ENCODE measurements at places on chromosomes 16 and 17.
A peak's percentile ranks its signal among the peaks of the same experiment; 100 is the strongest.

GRCh38 chr16:72427783-72428331 lies 255.9 kb upstream of the PMFBP1 start:
- H3K4me1 ChIP-seq = no peaks in the 10 kb centered on the region
- no peaks in the 10 kb centered on the region for H3K36me3 ChIP-seq
- no peak overlapping the region for H3K27ac ChIP-seq
- DNase-seq = no peak

- no peak overlapping the region for H3K27ac ChIP-seq
- no peaks in the 10 kb centered on the region for H3K27me3 ChIP-seq
- H3K4me1 ChIP-seq = peaks cover 6% of the 10 kb centered on the region
- DNase-seq = no peak
- peaks cover 2% of the 10 kb centered on the region for H3K36me3 ChIP-seq
Observed at GRCh38 chr17:20994779-20995149, 48.0 kb downstream of the USP22 start.

GRCh38 chr17:12769981-12770380 lies 19.3 kb upstream of the ARHGAP44 start:
- no peaks in the 10 kb centered on the region for H3K36me3 ChIP-seq
- no peaks in the 10 kb centered on the region for H3K4me1 ChIP-seq
- H3K4me3 ChIP-seq = no peak overlapping the region

GRCh38 chr17:81039854-81040758 lies 5.2 kb downstream of the BAIAP2 start:
- no peaks in the 10 kb centered on the region for H3K27me3 ChIP-seq
- no peaks in the 10 kb centered on the region for H3K36me3 ChIP-seq
- no peak overlapping the region for H3K4me3 ChIP-seq
- H3K27ac ChIP-seq = peak overlapping the region; percentile 38
- peaks cover 14% of the 10 kb centered on the region for H3K4me1 ChIP-seq

DNA sequence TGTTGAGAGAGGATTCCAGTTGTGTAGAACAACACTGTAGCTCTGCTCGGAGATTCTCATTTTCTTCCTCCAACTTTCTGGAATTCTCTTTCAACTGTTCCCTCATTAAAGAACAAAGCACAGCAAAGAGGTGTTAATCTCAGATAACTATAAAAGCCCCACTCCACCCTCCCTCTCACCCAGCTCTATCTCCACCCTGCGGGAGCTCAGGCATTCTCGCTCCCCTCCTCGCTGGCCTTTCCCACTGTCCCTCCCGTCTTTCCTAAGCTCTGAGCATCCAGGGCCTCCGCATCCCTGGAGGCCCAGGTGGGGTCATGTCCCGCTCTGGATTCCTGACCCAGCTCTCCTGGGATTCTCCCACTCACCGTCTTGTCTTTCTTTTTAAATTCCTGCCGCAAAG lies 35.1 kb downstream of the DHX38 start:
- H3K36me3 ChIP-seq = no peaks in the 10 kb centered on the region
- no peak for DNase-seq
- H3K4me1 ChIP-seq = peaks cover 3% of the 10 kb centered on the region
- no peak overlapping the region for H3K27ac ChIP-seq
- no peak overlapping the region for H3K4me3 ChIP-seq

GRCh38 chr16:49089533-49089932 lies 192.1 kb downstream of the CBLN1 start:
- no peaks in the 10 kb centered on the region for H3K4me1 ChIP-seq
- H3K4me3 ChIP-seq = no peak overlapping the region
- H3K27me3 ChIP-seq = no peaks in the 10 kb centered on the region
- DNase-seq = no peak
- no peak overlapping the region for H3K27ac ChIP-seq

DNA sequence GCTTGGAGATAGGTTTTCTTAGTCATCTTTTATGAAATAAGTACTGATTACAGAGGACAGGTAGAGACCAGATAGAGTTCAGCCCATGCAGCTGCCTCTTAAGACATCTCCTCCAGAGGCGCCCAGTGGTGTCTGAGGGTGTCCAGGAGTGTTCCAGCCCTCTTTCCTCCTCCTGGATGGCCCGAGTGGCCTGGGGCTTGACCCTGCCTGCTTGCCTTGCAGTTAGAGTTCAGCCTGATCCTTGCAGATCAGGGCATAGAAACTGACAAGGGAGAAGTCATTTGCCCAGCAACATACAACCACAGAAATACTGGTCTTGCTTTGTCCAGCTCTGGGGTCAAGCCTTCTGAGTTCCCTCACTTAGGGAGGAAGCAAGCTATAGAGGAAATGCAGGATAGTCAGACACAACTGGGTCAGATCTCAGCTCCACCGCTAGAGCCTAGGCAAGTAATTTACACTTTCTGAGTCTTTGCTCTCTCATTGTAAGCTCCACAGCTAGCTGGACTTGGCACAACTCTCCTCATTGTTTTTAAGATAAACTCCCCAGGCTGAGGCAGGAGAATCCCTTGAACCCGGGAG lies 3.6 kb upstream of the CCL1 start:
- DNase-seq = no peak
- H3K4me3 ChIP-seq = no peak overlapping the region
- no peak overlapping the region for H3K27ac ChIP-seq
- no peaks in the 10 kb centered on the region for H3K4me1 ChIP-seq

DNA sequence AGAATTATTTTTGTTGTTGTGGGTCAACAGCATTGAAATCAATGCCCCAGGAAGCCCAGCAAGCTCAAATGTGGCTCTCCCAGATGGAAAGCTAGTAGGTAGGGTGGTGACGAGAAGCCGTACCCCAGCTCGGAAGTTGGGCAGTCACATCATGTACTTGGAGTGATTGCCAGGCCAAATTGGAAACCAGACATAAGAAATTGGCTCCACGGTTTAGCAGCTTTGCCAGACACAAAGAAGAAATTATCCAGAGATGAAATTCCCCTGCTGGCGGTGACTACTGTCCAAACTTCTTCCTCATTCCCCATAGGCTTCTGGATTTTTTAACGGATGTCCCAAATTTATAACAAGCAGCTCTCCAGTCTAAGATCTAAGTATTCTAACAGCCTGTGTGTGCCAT lies 95.9 kb downstream of the OR1D5 start:
- no peak for DNase-seq
- H3K27me3 ChIP-seq = no peaks in the 10 kb centered on the region
- no peak overlapping the region for H3K4me3 ChIP-seq
- no peak overlapping the region for H3K27ac ChIP-seq

GRCh38 chr16:28310796-28311195 lies 18.5 kb downstream of the SBK1 start:
- DNase-seq = no peak
- no peaks in the 10 kb centered on the region for H3K4me1 ChIP-seq
- H3K36me3 ChIP-seq = no peaks in the 10 kb centered on the region
- no peaks in the 10 kb centered on the region for H3K27me3 ChIP-seq
- H3K27ac ChIP-seq = no peak overlapping the region

- DNase-seq = peak; percentile 62
- no peaks in the 10 kb centered on the region for H3K36me3 ChIP-seq
- no peaks in the 10 kb centered on the region for H3K27me3 ChIP-seq
Observed at GRCh38 chr17:77817953-77818352, 140.6 kb upstream of the TNRC6C start.

- H3K4me1 ChIP-seq = no peaks in the 10 kb centered on the region
- no peaks in the 10 kb centered on the region for H3K27me3 ChIP-seq
- no peak overlapping the region for H3K27ac ChIP-seq
- H3K4me3 ChIP-seq = no peak overlapping the region
Observed at GRCh38 chr16:24822542-24822941, 23.2 kb upstream of the SLC5A11 start.

DNA sequence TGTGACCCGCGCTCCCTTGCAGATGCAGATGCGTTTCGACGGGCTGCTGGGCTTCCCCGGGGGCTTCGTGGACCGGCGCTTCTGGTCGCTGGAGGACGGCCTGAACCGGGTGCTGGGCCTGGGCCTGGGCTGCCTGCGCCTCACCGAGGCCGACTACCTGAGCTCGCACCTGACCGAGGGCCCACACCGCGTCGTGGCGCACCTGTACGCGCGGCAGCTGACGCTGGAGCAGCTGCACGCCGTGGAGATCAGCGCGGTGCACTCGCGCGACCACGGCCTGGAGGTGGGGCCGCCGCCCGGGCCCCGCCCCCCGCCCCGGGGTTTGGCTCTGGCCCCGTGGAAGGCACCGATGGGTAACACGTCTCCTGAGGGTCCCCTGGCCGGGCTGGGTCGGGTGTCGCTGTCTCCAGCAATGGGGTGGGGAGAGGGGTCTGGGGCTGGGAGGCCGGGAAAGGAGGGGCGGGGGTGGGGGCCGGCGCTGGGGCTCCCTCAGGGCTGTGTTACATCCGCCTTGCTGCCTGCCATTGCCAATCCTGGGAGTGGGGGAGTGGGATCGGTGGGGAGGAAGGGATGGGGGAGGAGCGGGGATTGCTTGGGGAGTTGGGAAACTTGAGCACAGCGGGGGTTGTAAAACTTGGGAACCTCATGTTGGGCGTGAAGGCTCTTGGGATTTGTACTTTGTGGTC lies 737 bp downstream of the NUDT16L1 start:
- H3K4me1 ChIP-seq = peaks cover 7% of the 10 kb centered on the region
- peak overlapping the region; percentile 53 for H3K27ac ChIP-seq
- H3K4me3 ChIP-seq = peak overlapping the region; percentile 80
- peaks cover 26% of the 10 kb centered on the region for H3K36me3 ChIP-seq
- peak; percentile 55 for DNase-seq

GRCh38 chr17:34307110-34307509 lies 12.1 kb upstream of the CCL8 start:
- peak; percentile 11 for DNase-seq
- peaks cover 12% of the 10 kb centered on the region for H3K4me1 ChIP-seq
- H3K4me3 ChIP-seq = no peak overlapping the region
- no peaks in the 10 kb centered on the region for H3K36me3 ChIP-seq
- H3K27ac ChIP-seq = peak overlapping the region; percentile 36

DNA sequence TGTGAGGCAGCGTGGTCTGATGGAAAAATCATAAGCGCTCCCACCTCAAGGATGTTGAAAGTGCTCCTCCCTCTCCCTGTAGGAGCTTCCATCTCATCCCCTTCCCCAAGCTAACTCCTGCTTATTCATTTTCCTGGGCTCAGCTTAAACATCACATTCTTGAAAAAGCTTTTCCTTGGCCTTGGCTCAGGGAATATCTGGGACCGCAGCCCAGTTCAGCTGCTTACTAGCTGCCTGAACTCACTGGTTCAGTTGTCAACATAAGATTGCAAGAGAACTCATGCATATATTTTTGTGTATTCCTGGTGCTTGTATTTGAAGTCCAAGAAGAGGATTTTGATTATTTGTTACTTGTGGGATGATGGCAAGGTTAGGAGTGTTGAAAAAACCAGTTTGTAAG lies 91.5 kb downstream of the UTP18 start:
- DNase-seq = peak; percentile 23
- no peaks in the 10 kb centered on the region for H3K27me3 ChIP-seq
- no peak overlapping the region for H3K4me3 ChIP-seq

GRCh38 chr16:75087375-75087979 lies 29.1 kb downstream of the LDHD start:
- H3K4me1 ChIP-seq = peaks cover 15% of the 10 kb centered on the region
- H3K4me3 ChIP-seq = peak overlapping the region; percentile 35
- no peaks in the 10 kb centered on the region for H3K27me3 ChIP-seq
- peak overlapping the region; percentile 73 for H3K27ac ChIP-seq

DNA sequence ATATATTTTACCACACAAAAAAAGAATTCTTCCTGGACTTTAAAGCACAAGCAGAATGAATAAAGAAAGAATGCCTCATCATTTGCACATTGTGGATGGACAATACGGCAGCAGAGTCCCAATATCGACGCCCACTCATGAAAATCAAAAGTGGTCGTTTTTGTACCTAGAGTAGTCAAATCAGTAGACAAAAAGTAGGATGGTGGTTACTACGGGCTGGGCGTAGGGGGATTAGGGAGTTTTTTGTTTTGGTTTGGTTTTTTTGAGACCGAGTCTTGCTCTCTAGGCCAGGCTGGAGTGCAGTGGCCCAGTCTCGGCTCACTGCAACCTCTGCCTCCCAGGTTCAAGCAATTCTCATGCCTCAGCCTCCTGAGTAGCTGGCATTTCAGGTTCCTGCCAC lies 8.6 kb upstream of the CENPV start:
- DNase-seq = no peak
- no peak overlapping the region for H3K4me3 ChIP-seq
- no peaks in the 10 kb centered on the region for H3K27me3 ChIP-seq
- H3K4me1 ChIP-seq = no peaks in the 10 kb centered on the region
- H3K27ac ChIP-seq = no peak overlapping the region

DNA sequence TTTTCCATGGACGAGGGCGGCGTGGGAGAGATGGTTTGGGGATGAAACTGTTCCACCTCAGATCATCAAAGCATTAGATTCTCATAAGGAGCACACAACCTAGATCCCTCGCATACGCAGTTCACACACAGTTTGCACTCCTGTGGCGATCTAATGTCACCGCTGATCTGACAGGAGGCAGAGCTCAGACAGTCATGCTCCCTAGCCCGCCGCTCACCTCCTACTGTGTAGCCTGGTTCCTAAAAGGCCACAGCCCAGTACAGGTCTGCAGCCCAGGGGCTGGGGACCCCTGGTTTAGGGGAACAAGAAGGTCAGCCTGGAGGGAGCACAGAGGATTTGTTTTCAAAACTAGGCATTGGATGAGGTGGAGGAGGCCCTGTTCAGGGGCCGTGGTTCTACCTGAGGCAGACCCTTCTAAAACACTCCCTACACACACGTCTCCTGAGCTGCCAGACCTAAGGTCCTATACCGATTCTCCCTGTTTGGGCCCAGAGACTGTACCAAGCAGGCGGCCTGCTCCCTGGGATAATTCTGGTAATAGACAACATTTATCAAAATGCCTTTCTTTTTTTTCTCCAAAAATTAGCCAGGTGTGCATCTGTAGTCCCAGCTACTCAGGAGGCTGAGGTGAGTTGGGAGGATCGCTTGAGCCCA lies 38.6 kb downstream of the AXIN2 start:
- DNase-seq = no peak
- no peak overlapping the region for H3K27ac ChIP-seq
- H3K27me3 ChIP-seq = peaks cover 5% of the 10 kb centered on the region
- H3K36me3 ChIP-seq = no peaks in the 10 kb centered on the region

DNA sequence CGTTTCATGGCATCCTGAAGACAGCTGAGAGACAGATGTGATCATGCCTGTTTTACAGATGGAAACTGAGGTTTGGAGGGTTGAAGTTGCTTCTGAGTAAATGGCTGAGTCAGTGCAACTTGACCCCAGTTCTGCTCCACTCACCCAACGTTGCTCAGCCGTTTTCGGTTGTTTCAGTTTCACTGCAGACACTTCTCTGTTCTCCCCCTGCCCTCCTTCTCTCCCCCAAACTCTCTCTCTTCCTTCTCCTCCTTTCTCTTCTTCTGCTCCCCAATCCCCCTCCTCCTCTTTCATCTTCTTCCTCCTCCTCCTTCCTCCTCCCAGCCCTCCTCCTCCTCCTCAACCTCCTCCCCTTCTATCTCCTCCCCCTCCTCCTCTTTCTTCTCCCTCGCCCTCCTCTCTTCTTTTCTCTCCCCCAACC lies 9.4 kb upstream of the CEP20 start:
- H3K27me3 ChIP-seq = no peaks in the 10 kb centered on the region
- H3K4me1 ChIP-seq = peaks cover 7% of the 10 kb centered on the region
- H3K4me3 ChIP-seq = peak overlapping the region; percentile 9
- H3K27ac ChIP-seq = peak overlapping the region; percentile 51
- peak; percentile 61 for DNase-seq
- H3K36me3 ChIP-seq = no peaks in the 10 kb centered on the region

GRCh38 chr17:39812466-39812865 lies 51.6 kb downstream of the IKZF3 start:
- no peak for DNase-seq
- H3K27ac ChIP-seq = no peak overlapping the region
- H3K4me3 ChIP-seq = no peak overlapping the region
- H3K36me3 ChIP-seq = no peaks in the 10 kb centered on the region
- H3K27me3 ChIP-seq = peaks cover 9% of the 10 kb centered on the region

GRCh38 chr17:44997733-44998520 lies 29.8 kb upstream of the C1QL1 start:
- DNase-seq = no peak
- no peak overlapping the region for H3K4me3 ChIP-seq
- no peak overlapping the region for H3K27ac ChIP-seq
- H3K4me1 ChIP-seq = no peaks in the 10 kb centered on the region
- peaks cover 29% of the 10 kb centered on the region for H3K27me3 ChIP-seq
- no peaks in the 10 kb centered on the region for H3K36me3 ChIP-seq

All from fibroblast of lung (primary cell).